ENCODE measurements at places on chromosomes 11 and 22. TPM values are rescaled to one million over a fixed set of nuclear protein-coding genes. Genes with fewer than 3 reads are reported as not detected.
A peak's percentile ranks its signal among the peaks of the same experiment; 100 is the strongest.

DNA sequence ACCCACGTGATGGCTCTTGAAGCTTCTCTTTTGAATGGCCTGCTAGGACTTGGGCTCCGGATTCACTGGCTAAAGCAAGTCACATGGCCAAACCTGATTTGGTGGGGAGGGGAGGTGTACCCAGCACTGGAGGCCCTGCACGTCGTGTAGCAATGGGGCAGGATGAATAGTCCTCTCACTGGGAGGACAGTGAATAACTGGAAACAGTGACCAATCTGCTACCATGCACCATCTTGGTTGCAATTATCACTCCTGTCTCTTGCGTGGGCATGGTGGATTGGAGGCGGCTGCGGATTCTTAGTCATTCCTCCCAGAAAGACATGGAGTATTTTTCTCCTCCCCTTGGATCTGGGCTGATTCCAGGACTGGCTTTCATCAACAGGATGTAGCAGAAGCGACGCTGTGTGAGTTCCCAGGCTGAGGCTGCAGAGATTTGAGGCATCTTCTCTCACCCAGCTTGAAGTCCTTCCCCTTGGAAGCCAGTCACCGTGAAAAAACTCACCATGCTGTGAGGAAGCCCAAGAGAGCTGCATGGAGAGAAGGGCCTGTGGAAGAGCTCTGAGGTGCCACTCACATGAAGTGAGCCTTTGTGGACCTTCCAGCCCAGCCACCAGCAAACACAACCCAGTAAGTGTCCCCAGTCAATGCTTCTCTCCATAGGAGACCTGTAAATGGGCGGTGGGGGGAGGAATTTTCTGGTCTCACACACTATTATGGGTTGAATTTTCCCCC is 70.4 kb downstream of the IGLL1 start:
- DNase-seq = no peak

DNA sequence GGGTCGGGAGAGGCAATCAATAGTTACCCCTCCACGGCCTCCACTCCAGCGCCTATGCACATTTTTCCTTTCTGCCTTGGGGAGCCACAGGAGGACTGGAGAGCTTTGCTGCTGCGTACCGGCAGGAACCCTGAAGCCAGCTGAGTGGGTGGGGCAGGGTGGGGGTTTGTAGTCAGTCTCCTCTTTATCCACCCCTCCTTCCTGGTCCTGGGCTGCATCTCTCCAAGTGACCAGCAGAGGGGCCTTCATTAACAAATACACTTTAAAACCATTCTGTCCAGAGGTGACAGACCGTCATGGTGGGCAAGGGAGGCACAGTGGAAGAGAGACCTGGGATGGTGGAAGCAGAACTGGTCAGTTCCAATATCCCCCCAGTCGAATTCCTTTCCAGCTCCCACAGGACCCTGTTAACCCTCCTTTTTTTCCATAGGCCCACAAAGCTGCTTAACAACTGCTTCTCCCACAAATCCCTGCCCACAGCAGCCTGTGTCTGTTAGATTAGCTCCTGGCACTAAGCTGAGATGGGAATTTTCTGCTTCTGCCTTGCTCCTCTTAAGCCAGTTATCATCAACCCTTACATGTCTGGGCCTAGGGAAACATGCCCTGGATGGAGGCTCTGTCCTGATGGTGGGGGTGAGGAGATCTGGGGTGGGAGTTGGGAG is 3.9 kb upstream of the ABCG4 start:
- DNase-seq = peak; percentile 31

- DNase-seq = no peak
Observed at GRCh38 chr22:17537155-17537554, 26.1 kb upstream of the SLC25A18 start.

DNA sequence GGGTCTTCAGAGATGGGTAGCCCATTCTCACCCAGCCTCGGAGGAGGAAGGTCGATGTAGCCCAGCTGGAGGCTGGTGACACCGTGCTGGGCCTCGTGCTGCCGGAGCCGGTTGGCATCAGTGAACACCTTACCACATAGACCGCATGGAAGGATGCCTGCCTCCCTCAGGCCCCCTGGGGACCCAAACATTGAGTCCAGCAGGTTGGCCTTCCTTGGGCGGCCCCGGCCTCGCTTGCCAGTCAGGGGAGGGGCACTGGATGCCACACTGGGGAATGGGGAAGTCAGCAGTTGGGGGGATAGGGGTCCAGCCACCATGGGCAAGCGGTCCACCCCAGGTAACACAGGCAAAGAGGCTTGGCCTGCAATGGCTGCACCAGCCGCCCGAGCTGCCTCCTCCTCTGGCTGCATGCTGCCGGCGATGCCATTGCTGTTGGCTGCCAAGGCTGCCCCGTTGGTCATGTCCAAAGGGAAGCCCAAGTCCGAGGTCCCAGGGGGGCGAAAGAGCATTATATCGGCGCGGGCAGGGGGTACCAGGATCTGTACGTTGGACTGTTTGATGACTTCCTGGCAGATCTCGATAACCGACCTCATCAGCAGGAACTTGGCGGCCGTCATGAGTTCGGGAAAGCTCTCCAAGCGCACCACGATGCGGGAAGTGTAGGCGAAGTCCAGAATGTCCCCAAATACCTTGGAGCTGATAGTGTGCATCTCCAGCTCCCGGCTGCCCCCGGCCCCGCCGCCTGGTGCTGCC is 1.4 kb downstream of the PATZ1 start:
- DNase-seq = no peak

DNA sequence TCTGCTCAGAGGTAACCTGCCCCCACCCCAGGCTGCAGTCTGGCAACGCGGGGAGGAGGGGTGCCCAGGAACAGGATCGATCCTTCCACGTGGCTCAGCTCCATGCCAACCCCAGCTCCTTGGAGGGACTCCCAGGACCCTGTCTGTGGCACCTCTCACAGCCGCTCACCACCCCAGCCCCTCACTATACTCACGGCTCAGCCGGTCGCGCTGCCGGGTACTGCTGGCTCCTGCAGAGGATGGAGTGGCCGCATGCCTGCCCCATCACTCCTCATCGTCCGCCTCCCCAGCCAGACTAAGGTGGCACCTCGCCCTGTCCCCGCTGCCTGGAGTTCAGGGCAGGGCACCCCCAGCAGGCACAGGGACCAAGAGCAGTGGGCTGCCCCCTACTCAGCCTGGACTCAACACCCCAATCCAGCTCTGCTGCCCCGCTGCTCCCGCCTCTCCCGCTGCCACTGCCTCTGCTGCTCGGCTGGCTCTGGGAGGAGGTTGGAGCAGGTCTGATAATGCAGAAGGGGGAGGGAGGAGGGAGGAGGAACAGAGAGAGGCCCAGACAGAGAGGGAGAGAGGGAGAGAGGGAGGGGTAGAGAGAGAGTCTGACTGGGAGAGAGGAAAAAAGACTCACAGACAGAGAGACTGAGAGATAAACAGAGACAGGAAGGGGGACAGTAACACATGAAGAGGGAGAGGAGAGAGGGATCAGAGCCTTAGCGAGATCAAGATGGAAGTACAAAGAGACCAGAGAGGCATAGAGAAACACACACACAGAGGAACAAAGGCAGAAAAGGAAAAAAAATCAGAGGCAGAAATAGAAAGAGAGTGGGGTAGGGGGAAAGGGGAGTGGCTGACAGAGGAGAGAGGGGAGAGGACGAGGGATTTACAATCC is at the start of gene PDE2A:
Gene PDE2A, minus strand, starts transcription at position 480 of the 886 bp plus-strand sequence. Its CDS starts 215 bp downstream, at position 265.
- DNase-seq = no peak

MTMR3 gene
- total RNA-seq = 16.9 TPM

- no peak for DNase-seq
Observed at GRCh38 chr11:134537941-134538340, 125.9 kb upstream of the B3GAT1 start.

GRCh38 chr11:5610446-5610845 is 14.0 kb downstream of the TRIM6 start:
- no peak for DNase-seq

- no peak for DNase-seq
Observed at GRCh38 chr11:26958702-26959049, 35.2 kb upstream of the FIBIN start.

DNA sequence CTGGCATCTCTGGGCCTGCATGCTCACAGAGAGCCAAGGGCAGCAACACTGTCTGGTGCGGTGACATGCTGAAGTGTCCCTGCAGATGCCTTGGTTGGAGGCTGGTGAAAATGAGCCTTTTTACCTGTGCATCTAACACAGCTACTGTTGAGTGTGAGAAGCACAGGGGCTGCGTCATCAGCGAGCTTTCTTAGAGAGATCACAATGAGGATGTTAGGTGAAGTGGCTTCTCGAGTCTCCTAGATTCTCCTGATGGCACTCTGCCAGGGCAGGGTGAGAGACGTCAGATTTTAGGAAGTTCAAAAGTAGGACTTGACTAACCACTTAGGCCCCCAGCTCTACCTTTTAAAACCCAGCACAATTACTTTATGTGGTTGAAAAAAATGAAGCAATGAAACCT is 3.6 kb upstream of the SLC15A3 start:
- no peak for DNase-seq

DNA sequence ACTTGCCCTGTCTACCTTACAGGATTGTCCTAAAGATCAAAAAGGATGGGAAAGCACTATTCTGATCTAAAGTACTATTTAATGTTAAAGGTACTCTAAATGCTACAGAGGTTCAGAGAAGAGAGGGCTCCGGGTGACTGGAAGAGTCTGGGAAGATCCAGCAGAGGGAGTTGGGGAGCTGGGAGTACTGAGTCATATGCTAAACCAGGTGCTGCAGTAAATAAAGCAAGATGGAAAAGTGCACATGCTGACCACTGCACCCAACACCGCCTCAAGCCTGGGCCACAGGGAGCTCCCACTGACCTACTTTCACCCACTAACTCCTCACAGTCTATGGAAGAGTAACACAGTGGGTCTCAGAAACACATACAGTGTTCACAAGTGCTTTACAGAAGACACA is 49.3 kb downstream of the WT1 start:
- no peak for DNase-seq

- no peak for DNase-seq
Observed at GRCh38 chr11:36363361-36364268, 67.5 kb downstream of the PRR5L start.

PGGHG gene
- total RNA-seq = 209 TPM

GRCh38 chr11:64070314-64070681 is 34.6 kb downstream of the FLRT1 start:
- DNase-seq = no peak

MPPED2 gene
- 0.19 TPM for total RNA-seq

DNA sequence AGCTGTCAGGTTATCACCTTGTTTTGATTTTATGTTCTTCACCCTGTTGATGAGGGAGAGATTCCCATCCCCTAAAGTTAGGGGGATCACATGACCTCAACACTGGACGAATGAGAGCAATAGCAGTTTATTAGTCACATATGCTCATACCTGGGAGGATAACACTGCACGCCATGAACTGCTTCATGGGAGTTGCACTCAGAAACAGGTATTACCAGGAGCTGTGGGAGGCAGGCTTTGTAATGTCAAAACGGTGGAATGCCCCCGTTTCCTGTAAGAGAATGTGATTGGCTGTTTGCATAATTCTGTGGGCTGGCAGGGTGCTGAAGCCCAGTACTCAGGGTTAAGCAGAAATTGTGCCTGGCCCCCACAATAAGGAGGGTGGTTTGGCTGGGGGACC is 3.2 kb upstream of the THY1 start:
- no peak for DNase-seq

- no peak for DNase-seq
Observed at GRCh38 chr11:35523331-35523768, 2.1 kb downstream of the PAMR1 start.

DNA sequence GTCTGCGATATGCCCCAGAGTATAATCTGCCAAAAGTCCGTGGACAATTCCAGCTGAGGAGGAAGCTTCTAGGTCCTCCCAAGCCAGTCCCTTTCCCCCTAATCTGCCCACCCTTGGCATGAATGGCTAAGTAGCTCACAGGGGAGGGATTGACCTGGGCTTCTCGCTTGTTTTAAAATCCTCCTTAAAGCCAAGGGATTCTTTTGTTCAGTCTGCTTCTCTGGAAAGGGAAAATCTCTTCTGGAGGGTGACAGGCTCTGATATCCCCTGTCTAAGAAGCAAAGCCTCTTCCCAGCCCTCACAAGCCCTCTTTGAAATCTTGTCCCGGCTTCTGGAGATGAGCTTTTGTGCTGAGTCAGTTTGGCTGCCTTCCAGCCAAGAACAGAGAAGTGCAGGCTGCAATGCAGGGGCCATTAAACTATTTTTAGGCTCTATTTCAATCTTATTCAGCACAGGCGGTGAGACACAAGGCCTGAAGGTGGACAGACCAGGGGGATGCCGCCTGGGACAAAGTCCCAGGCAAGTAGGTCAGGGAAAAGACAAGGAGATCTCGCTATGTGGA is 23.9 kb downstream of the NEFH start:
- no peak for DNase-seq

GRCh38 chr11:69156673-69157155 is 979 bp downstream of the SMIM38 start:
- DNase-seq = no peak

DNA sequence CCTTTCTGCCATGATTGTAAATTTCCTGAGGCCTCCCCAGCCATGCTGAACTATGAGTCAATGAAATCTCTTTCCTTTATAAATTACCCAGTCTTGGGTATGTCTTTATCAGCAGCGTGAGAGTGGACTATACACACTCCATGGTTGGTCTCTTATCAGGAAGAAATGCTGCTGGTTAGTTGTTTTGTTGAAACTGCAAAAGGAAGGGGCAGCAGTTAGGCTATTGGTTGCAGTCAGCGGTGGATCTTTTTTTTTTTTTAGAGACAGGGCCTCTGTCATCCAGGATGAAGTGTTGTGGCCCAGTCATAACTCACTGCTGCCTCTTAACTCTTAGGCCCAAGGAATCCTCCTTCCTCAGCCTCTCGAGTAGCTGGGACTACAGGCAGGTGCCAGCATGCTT is 51.7 kb downstream of the HSD17B12 start:
- no peak for DNase-seq

XPNPEP3 gene
- 19.3 TPM for total RNA-seq

- no peak for DNase-seq
Observed at GRCh38 chr11:77215106-77215505, 86.4 kb downstream of the GDPD4 start.

MRGPRF gene
- total RNA-seq = not detected

SLC7A4 gene
- 0.44 TPM for total RNA-seq

GRCh38 chr11:104000798-104001197 is 35.6 kb upstream of the DDI1 start:
- no peak for DNase-seq

GRCh38 chr11:81658722-81659121 is 1074.9 kb downstream of the FAM181B start:
- no peak for DNase-seq

PNPLA3 gene
- total RNA-seq = 0.52 TPM

GRCh38 chr11:35338921-35339320 is 80.4 kb downstream of the SLC1A2 start:
- no peak for DNase-seq
